GM12864 (cell line): ENCODE measurements at places on chromosomes 4 and X.

GRCh38 chr4:8004066-8004465, 64.4 kb upstream of the AFAP1 start:
- no peak for DNase-seq

- DNase-seq: no peak
These were observed 10.6 kb upstream of the SHOX start for GRCh38 chrX:619812-620531.

- DNase-seq: no peak
These were observed 35.8 kb upstream of the PRSS12 start for GRCh38 chr4:118388606-118389005.

- no peak for DNase-seq
These were observed 1.1 kb downstream of the RPS6KA6 start for GRCh38 chrX:84186603-84187532.
